AG08395 (cell line): ENCODE measurements at places on chromosomes 5 and 9.

DNA sequence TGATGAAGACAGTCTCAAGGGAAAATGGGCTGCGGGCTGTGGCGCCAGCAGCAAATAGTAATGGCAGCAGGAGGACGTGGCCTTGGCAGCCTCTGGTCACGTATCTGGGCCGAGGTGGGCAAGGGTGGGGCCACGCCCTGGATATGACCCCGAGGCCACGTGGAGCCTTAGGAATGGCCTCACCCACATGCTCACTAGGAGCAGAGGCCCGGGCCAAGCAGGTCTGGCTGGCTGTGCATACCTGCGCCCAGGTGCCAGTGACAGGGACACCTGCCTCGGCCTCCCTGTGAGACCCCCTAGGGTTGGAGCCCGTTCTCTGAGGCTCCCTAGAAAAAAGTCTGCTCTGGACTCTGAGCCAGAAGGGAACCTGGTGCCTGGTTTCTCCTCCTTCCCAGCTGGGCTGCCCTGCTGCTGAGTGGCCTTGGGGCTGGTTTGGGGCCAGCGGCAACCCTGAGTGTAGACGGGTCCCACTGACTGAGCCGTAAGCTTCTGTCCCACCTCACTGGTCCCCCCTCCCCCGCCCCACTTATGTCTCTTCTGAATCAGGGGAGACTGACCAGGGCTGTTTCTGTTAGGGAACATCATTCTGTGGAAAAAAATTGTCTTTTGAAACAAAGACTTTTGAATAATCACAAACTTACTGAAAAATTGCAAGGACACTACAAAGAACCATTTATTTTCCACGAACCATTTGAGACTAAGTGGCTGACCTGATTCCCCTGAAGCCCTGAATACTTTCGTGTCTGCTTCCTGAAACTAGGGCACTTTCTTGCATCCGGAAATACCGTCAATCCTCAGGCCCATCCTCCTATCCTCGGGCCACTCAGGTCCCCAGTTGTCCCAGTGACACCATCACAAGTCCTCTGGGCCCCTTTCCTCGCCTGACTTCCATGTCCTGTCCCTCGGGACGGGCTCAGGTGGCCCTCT, 60.8 kb downstream of the WNK2 start:
- no peak for DNase-seq

DNA sequence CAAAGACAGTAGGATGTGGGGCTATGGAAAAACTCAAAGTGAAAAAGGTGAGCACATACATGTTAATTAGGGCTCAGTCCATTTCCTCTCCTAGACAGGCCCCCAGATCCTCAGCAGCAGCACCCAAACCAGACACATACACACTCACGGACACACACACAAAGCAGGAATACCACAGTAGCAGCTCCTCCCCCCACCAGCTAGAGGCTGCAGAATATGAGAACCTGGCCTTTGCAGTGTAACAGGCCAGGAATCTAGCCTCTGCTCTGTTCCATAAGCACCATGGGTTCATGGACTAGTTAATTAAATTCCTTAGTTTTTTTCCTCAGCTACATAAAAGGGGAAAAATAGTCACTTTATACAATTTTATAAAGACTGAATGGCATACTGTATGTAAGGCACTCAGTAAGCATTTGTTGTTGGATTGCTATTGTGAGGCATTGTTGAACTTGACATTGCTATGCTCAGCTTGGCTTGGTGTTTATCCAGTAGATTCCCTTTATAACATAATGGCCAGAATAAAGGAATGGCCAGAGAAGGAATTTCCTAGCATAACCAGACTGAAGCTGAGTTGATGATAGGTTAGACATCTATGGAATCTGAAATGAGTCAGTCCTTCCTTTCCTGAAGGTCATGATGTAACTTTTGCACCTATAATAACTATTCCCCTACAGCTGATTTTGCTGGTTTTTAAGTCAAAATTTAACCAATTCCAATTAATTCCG, 186.8 kb downstream of the SEMA5A start:
- peak; percentile 57 for DNase-seq

DNA sequence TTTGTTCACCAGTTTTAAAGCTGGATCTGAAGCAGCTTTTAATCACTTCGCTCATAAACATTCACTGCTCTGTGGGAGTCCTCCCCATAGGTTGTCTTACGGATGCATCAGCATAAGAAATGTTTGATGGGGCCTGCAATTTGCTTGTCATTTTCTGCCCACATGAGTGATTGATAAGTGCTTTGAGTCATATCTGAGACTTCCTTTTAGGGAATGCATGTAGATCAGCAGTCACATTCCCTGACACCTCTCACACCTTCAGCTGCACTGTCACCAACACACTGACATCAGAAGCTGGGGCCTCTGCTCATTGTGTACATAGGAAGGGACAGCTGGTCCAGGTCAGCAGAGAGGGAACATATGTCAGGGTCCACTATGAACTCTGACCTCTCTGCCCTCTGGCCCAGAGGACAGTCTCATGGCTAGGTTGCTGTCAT, 84.1 kb upstream of the SPATA31D4 start:
- no peak for DNase-seq

DNA sequence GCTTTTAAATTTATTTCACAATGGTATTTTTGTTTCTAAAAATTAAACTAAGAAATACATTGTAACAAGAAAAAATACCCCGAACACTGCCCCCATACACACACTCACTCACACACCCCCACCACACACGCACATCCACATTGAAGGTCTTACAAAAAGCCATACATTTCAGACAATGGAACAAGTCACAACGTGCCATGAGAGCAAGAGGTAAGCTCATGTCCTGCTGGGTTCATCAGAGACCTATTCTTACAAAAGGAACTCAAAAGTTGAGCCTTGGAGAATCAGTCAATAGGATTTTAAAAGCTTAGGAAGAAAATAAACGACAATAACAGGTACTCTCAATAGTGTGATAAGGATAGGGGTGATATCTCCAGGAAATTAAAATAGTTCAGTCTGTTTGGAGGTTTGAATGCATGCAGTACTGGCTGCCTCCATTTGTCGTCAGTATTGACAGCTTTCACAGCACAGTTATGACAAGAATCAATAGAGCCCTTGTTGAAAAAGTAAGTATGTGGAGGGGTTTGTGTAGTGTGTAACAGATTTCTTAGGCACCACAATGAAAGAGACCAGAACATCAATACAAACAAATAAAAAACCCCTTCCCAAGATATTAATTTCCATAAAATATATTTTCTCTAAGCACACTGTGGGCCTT, 1826.2 kb upstream of the CDH6 start:
- no peak for DNase-seq

DNA sequence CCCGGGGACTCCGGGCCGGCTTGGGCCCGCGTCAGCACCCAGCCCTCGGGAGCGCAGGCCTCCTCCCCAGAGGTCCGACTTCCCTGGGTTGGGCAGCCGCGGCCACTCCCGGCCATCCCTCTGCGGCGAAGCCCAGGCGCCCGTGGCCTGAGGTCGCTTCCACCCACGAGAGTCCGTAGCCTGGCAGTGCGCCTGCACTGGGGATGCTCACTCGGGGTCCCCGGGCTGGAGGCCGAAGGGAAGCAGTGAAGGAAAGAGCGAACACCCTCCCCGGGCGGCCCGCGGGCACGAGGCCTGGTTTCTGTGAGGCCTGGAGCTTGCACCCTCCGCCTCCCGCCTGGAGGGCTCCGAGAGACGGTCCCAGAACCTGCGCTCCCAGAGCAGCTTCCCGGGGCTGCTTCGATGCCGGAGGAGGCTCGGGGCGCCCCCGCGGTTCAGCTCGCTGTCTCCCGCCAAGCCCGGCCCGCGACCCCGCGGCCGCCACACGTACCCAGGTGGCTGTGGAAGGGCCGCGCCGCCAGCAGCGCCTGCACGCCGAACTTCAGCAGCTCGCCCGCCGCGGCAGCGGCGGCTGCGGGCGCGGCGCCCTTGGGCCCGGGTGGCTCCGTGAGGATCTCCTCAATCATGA, 607 bp downstream of the BARX1 start:
- DNase-seq: no peak

DNA sequence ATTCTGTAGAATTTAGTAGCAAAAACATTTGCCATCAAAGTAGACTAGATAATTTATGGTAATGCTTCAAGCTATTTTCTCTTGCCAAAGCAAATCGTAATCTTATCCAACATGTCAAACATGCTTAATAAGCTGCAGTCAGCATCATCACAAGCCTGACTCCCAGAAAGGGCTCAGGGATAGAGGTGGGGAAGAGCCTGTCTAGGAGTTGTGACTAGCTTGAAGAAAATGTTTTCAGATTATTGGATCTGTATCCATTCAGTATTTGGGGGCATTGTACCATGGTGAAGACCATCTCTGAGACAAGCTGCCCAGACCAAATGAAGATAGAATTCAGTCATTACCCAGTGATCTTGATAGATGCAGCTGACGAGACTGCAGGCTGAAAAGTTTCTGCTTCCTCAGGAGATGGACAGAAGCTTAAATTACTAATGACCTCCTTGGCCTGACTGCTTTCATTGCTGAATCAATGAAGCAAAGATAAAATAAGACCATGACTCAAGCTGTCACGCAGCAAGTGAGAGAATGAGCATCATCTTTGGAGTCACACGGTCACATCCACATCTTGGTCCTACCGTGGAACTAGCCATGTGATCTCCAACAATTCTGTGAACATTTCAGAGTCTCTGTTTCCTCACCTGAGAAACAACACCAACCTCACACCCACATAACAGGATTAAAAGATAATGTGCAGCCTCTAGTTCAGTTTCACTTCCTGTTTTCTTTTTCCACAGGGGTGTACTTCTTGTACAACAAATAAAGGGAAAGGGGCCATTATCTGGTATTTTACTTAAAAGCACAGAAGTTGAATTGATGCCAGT, 9.4 kb downstream of the ERAP2 start:
- DNase-seq: no peak

DNA sequence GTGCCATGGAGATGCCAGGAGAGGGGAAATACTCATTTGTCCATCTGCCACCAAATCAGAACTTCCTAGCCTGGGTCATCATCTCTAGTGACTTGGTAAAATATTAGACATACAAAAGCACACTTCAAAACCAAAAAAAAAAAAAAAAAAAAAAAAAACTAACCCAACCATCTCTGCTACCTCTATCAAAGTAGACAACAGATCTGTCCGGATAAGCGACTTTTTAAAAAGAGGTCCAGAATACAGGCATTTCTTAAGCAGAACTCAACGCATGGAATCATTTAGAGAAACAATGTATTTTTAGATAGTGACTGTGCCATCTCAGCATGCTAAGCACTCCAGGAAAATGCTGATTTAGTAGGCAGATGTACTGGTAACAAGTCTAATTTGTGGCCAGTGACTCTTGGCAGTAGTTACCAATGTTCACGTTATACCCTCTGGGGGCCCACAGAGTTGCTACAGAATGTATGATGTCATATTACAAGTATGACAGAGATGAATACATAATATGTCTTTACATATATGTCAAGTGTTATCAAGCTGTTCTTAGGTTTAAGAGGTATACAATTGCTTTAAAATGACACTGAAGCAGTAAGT, 107.8 kb downstream of the SMIM23 start:
- DNase-seq: peak; percentile 78

GRCh38 chr5:19903611-19904010, 84.4 kb downstream of the CDH18 start:
- DNase-seq: no peak

GRCh38 chr9:127123064-127123890, 842 bp upstream of the ANGPTL2 start:
- no peak for DNase-seq

DNA sequence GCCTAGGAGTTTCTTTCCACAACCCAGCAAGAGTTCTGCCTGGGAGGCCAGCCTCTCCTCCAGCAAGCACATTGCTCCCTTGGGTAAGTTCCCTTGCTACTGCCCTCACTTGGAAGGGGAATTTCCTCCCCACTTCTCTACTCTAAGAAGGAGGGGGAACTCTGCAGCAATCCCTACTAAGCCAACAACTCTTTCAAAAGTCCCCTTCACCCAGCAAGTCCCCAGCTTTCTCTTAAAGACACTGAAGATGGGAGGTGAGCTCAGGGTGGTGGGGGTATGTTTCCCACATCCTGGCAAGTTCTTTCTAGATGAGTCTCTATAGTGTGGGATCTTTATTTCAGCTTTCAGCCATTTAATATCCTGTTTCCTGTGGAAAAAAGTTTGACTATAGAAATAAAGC, 49.0 kb downstream of the PDE8B start:
- no peak for DNase-seq

DNA sequence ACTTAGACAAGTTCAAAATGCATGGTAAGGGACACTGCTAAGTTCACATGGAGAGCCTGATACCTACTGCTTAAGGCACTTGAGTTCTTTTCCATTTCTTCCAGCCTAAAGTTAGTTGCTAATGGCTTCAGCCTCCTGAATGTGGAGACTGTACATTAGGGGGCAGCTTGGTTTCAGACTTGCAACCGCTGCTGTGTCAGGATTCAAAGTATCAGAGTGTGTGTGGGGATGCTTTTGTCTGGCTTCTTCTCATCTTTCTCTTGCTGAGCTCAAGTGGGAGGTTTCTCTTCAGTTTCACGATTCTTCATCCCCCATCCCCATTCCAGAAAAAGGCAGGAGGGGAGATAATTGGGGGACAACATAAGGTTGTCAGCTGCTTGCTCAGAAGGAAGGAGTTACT, 49.4 kb downstream of the ATP10B start:
- peak; percentile 22 for DNase-seq

DNA sequence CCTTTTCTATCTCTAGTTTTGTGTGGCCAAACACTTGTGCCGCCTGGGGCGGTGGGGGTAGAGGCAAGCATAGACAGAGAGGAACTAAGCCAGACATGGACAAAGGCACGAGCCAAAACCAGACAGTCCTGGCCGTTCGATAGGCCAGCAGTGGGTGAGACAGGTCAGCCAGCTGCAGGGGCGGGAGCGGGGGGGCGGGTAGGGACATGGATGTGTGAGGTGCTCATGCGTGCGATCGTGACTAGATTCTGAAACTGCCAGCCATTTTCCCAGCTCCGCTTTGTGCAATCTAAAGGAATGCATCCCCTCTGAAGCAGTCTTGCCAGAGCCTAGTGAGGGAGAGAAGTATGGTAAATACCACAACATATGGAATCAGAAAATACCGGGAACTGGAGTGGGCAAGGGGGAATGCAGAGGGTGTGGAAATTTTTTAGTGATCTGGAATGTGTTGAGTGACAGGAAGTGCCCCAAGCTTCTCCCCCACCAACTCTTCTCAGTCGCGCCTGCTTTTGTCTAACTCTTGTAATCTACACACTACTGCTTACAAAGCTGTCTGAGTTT, 111.9 kb downstream of the NR6A1 start:
- DNase-seq: peak; percentile 92

- DNase-seq: no peak
These were observed 47.3 kb upstream of the CDKN2B start for GRCh38 chr9:22056402-22056801.

GRCh38 chr5:145979270-145980223, 43.2 kb downstream of the SH3RF2 start:
- no peak for DNase-seq

DNA sequence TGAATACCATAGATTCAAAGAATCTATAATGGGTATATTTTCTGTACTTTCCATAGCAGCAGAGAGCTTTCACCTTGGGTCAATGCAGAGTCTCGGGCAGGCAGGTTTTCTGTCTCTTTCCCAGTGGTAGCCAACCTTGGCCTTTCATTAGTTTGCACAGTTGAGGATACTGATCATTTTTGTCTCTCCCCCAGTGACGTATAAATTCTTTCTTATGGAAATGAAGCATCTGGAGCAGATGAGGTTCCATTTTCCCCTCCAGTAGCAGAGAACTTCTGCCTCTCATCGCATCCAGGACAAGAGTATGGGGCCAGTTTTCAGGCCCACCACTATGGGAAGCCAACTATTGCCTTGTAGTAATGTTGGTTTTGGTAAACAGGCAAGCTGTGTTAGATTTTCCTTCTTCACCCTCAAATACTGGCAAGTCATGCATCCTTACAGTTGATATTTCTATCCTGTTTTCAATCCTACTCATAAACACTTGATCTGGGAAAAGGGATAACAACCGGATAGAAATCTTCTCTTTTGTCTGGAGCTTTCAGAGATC, 845.2 kb upstream of the CDH18 start:
- peak; percentile 0 for DNase-seq
